Stimulated activated CD8-positive, alpha-beta memory T cell treated with anti-CD3 and anti-CD28 coated beads, Interleukin-2, amount 100 ng/mL, for 1 hour (primary cell): ENCODE measurements at places on chromosomes 7 and 10.

- DNase-seq: no peak
Measured at GRCh38 chr10:22554461-22555182, 159.8 kb downstream of the PIP4K2A start.

GRCh38 chr7:22051886-22052673 is 106.4 kb upstream of the CDCA7L start:
- DNase-seq: no peak

GRCh38 chr7:17299483-17299991 is 1.1 kb downstream of the AHR start:
- DNase-seq: no peak

DNA sequence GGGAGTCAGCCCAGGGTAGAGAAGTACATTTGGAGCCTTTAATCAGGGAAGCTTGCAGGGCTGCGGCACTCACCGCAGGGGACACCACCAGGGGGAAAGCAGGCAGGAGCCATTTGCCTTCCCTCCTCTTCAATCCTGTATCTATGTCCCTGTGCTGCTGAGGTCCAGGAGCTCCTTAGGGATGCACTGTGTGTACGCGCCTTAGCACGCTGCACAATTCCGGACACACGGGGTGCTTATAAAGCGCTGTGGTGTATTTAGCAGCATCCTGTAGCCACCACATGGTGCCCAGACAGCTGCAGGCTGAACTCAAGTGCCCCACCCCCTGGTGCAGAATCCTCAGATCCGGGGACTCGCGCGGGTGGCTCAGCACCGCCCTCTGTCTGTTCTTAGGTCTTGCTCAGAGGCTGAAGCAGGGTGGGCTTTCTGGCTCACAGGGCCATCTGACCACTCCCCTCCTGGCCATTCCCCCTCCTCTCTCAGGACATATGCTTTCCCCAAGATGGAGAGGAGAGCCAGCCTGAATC is 421.4 kb downstream of the SDK1 start:
- no peak for DNase-seq

- no peak for DNase-seq
Measured at GRCh38 chr7:36217961-36218284, 64.9 kb downstream of the EEPD1 start.

DNA sequence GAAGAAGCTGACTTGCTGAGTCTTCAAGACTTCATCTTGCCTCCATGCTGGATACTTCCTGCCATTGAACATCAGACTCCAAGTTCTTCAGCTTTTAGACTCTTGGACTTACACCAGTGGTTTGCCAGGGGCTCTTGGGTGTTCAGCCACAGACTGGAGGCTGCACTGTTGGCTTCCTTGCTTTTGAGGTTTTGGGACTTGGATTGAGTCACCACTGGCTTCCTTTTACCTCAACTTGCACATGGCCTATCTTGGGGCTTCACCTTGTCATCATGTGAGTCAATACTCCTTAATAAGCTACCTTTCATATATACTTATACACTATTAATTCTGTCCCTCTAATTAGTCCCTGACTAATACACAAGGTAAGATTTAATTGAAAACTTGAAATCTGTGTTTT is 361.7 kb upstream of the SEMA3C start:
- no peak for DNase-seq
